ENCODE measurements at places on chromosomes 7 and 10.
A peak's percentile ranks its signal among the peaks of the same experiment; 100 is the strongest.

DNA sequence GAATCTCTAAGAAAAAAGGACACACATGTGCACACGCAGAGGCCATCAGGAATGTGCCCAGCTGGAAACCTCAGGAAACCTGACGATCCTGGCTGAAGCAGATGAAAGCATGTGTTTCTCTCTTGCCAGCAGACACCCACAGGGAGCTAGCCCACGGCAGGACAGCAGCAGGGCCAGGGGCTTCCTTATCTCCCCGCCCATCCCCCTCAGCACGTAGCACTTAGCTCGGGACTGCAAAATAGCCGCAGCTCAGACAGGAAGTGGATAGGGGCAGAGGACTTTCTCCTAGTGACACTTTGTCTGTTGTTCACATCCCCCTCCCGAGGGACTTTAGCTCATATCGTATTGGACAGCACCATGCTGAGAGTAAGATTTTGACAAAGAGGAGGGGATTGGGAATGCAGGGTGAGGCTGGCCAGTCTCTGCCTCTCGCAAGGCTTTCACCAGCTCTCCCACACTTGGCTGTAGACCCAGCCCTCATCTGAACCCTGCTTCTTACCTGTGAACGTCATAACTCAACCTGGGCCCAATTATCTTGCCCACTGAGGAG is 63.8 kb downstream of the MKI67 start:
- no peak for DNase-seq

GRCh38 chr7:134721171-134721570 is 58.3 kb upstream of the CALD1 start:
- DNase-seq = no peak

- DNase-seq = no peak
Measured at GRCh38 chr7:22855049-22855392, 32.4 kb upstream of the TOMM7 start.

DNA sequence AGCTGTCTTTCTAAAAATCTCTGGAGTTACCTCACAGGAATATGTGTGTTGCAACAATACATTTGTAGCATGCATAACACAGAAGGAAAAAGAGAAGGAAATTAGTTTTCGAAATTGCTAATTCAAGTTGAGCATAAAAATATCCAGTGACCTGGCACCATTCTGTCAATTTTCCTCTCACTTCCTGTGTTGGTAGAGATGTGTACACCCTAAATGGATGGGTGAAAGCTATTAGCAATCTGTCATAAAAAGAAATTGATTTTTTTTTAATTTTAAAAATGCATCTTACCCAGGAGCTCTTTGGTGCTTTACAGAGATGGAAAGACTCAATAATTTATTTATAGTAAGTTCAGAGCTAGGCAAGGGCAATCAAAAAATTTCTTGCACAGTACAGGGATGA is 333.3 kb upstream of the TMEM229A start:
- DNase-seq = no peak

- DNase-seq = no peak
Measured at GRCh38 chr7:85220023-85220422, 33.2 kb upstream of the SEMA3D start.

GRCh38 chr7:12727455-12728191 is 40.2 kb downstream of the ARL4A start:
- DNase-seq = no peak

DNA sequence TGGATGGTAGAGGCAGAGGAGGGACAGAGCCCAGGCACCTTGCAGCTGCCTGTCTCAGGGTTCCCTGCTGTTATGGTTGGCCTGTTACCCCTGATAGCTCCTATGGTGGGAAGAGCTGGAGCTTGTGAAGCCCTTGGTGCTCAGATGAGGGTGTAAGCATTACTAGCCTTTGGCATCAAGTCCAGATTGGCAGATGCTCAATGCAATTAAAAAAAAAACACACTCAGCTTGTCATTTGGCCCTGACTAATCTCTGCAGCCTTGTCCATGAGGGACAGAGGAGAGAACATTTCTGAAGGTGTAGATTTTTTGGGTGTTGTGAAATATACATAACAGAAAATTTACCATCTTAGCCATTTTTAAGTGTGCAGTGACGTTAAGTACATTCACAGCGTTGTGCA is 86.3 kb downstream of the PLPP4 start:
- no peak for DNase-seq

- DNase-seq = no peak
Measured at GRCh38 chr7:152366662-152367061, 69.1 kb downstream of the KMT2C start.

- no peak for DNase-seq
Measured at GRCh38 chr10:63586043-63586442, 64.8 kb downstream of the REEP3 start.

- no peak for DNase-seq
Measured at GRCh38 chr7:134684165-134684564, 37.5 kb downstream of the BPGM start.

- DNase-seq = no peak
Measured at GRCh38 chr7:130353196-130353595, 8.6 kb downstream of the CPA5 start.

- DNase-seq = no peak
Measured at GRCh38 chr10:113291413-113291812, 261.4 kb upstream of the HABP2 start.

- no peak for DNase-seq
Measured at GRCh38 chr7:18638594-18639452, 143.3 kb downstream of the HDAC9 start.

- DNase-seq = no peak
Measured at GRCh38 chr7:1557006-1557405, 1.0 kb upstream of the TMEM184A start.

GRCh38 chr7:21898265-21898930 is 47.3 kb downstream of the CDCA7L start:
- no peak for DNase-seq

DNA sequence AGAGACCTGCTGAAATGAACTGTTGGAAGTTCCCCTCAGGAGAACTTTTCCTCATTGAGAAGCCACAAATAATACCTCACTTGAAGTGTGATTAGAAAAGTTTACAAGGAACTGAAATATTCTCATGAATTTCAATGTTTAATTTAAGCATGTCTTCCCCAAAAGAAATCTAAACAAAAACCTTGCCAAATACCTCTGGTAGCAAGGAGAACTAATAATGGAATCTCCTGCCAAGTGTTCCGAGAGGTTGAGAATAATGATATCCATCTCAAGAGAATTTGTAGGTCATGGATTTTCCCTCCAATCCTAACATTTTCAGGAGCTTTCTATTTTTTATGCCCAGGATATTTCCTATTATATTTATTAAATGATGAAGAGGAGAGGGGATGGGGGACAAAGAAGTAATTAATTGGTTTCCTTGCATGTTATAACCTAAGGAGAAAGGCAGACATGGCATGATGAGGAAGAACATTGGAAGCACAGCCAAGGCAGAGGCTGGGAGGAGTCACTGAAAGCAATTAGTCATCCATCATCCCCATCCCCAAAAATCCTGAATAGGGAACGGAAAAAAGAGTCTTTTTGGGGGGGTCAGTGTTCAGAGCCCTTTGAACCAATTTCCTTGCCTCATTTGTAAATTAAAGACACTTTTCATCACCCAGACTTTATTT is 93.6 kb upstream of the IL6 start:
- no peak for DNase-seq

GRCh38 chr10:52135101-52135500 is 179.0 kb upstream of the DKK1 start:
- no peak for DNase-seq

- DNase-seq = no peak
Measured at GRCh38 chr10:86968271-86968993, at the start of gene ADIRF. Gene ADIRF (plus strand): TSS chr10:86968482. CDS start chr10:86968545, 63 bp downstream.

DNA sequence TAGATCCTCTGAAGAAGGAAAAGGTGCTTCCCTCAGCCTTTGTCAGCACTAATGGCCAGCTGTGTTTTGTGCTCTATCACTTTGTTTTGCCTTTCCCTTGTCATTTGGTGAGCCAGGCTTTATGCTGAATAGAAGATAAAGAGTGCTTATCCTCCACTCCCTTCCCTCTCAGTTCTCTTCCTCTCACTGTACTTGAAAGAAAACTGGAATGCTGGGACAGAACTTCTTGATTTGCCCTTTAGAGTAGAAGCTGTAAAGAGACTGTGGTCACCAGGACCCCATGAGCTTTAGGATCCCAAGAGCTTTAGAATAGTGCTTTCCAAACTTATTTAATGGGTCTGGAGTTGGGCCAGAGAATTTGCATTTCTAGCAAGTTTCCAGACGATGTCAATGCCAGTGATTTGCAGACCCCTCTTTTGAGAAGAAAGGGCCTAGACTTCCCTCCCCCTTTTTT is 81.4 kb downstream of the LRRC4 start:
- no peak for DNase-seq

GRCh38 chr7:155353256-155353897 is 55.7 kb downstream of the INSIG1 start:
- DNase-seq = peak; percentile 23

GRCh38 chr7:45451342-45452035 is 122.7 kb upstream of the ADCY1 start:
- no peak for DNase-seq

DNA sequence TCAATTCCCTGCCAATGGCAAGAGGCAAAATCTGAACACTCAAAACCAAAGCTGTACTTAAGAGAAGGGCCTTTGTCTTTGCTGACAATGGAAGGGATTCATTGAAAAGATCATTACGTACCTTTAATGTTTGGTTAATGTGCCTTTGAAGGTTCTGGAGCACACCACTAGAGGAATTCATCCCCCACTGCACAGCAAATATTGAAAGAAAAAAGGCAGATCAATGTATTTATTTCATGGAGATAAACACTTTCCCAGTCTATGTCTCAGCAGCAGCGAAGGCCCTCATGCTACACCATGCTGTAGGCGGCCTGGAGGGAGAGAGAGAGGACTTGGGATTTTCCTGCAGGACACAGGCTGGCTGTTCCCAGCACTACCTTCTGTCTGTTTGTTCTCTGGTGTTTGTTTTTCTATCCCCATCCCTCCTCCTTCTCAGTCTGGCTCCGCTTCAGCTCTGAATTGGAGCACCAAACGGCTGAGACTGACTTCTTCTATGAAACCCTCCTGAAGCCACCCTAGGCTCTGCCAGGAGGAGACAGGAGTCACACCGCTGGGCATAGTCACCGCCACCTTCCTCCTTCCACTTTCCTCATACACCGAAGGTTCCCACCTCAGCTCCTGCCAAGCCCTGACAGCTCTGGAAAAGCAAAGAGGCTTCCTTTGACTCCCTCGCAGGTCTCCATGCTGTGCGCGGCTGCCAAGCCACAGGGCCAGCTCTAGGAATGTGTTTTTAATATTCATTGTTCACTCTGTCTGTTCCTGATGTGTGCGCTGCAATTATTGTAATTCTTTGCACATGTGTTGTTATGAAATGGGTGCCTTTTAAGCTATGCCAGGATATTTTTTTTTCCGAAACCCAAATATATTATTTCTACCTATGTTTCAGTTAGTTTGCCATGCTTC is 301.5 kb downstream of the FZD1 start:
- no peak for DNase-seq

GRCh38 chr10:127013211-127013656 is 108.0 kb downstream of the DOCK1 start:
- no peak for DNase-seq

- DNase-seq = peak; percentile 59
Measured at GRCh38 chr7:20217193-20217948, at the start of gene MACC1. Gene MACC1 (minus strand): TSS chr7:20217384. CDS start chr7:20161862, 55,522 bp downstream.

DNA sequence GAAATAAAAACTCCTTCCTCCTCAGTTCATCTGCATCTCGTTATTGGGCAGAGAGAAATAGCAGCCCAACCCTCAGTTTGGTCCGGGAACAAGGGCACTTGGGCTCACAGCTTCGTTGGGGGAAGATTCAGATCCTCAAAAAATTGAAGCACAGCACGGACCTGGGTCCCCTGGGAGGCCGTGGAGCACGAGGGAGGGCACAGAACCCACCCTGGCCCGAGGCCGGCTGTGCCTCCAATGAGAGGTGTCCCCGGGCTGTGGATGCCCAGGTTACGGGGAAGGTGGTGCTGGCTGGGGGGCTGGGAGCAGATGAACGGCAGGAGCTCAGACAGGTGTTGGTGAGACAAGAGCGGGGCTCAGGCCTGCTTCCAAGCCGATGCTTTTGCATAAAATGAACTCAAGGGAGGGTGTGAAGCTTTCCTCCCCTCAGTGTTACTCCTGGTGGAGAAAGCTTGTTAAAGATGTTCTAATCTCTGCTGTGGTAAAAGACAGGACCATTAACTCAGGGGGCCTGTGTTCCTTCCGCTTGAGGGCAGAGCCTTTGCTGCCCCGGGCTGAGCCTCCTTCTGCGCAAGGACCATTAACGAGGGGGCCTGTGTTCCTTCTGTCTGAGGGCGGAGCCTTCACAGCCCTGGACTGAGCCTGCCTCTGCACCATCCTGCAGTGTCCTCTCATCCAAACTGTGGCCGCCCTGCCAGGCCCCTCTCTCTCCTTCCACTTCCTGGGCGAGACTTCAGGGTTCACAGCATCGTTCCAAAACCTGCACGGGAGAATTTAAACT is 302.2 kb downstream of the ADARB2 start:
- DNase-seq = no peak

DNA sequence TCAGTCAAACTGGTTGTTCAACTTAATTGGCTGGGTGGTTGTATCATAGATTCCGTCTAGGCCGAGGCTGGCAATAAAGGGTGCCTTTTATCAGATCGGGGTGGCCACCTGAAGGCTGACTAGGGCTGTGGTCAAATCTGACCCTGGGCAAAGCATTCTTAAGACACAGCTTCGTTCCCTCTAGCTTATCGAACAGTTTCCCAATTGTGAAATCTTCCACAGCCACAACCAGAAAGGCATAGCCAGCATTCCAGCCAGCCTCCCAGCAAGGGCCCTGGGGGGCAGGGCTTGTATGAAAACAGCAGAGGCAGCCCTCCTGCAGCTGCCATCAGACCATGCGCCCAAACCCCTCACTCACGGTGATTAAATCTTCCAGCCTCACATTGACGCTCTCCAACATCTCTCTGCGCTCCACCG is 42.5 kb upstream of the TMEM213 start:
- DNase-seq = no peak

GRCh38 chr7:35251606-35252310 is 2.1 kb downstream of the TBX20 start:
- DNase-seq = no peak

GRCh38 chr7:41536873-41537665 is 165.8 kb downstream of the INHBA start:
- DNase-seq = no peak
